ENCODE measurements at places on chromosomes 6 and 20.

GRCh38 chr6:68256391-68256790 is 378.7 kb upstream of the ADGRB3 start:
- no peaks in the 10 kb centered on the region for H3K4me1 ChIP-seq
- DNase-seq: no peak
- no peaks in the 10 kb centered on the region for H3K27me3 ChIP-seq
- no peak overlapping the region for H3K4me3 ChIP-seq
- no peaks in the 10 kb centered on the region for H3K36me3 ChIP-seq

DNA sequence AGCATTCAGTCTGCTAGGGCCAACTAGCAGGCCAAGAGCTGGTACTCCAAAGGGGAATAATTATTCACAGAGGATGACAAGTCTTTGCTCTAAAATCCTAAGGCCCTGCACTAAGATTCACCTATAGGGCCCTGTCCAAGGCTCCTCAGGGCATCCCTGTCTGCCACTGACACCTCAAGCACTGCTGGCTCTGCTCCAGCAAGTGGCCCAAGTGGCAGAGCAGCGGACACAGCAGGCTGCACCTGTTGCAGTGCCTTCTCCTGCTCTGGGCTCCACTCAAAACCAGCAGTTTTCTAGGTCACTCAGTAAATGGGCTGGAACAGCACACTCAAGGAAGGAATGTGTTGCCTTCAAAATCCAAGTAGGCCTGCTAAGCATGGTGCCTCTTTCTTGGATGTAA is 36.4 kb upstream of the SMOC2 start:
- H3K27ac ChIP-seq: no peak overlapping the region
- no peaks in the 10 kb centered on the region for H3K36me3 ChIP-seq
- no peak overlapping the region for H3K4me3 ChIP-seq
- H3K27me3 ChIP-seq: no peaks in the 10 kb centered on the region
- H3K4me1 ChIP-seq: no peaks in the 10 kb centered on the region

GRCh38 chr6:163417595-163417994 is 3.1 kb downstream of the QKI start:
- DNase-seq: no peak
- no peaks in the 10 kb centered on the region for H3K36me3 ChIP-seq
- no peak overlapping the region for H3K27ac ChIP-seq
- H3K4me1 ChIP-seq: peaks cover 40% of the 10 kb centered on the region

DNA sequence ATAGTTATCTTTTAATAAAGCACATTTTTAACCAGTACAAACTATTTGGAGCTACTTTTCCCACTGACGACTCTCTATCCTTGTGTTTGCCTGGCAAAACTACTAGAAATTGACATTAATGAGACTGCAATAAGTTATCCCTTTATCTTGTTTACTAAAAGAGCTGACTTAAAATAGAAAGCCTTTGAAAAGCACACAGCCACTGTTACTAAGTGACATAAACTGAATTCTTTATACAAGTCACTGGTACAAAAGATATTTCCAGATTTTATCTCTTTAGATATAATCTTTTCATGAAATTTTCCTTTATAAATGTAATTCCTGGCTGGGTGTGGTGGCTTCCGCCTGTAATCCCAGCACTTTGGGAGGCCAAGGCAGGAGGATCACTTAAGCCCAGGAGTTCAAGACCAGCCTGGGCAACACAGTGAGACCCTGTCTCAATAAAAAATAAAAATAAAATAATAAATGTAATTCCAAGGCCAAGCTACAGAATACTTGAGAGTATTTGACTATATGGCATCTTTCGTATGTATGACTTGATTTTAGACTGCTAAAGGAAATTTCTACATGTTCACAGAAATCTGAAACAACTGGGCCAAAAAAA is 9.5 kb downstream of the MBOAT1 start:
- H3K27ac ChIP-seq: no peak overlapping the region
- no peak overlapping the region for H3K4me3 ChIP-seq
- H3K27me3 ChIP-seq: no peaks in the 10 kb centered on the region
- no peak for DNase-seq
- peaks cover 16% of the 10 kb centered on the region for H3K36me3 ChIP-seq
- H3K4me1 ChIP-seq: peaks cover 54% of the 10 kb centered on the region

DNA sequence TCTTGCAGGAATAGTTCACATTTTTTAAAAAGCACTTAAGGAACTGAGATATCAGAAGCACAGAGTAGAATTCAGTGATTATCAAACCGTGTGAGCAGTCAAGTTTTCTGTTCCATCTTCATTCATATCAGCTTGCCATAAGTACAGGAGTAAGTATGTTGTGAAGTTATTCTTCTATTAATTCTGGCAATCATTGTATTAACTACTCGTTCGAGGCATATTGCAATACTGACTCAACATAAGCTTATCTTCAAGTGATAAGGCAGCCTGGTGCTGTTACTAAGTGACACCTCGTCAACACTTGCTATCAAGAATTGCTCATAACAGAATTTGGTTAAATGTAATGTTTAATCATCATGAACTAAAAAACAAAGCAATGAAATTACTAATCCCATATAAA is 75.7 kb upstream of the SNX9 start:
- no peak for DNase-seq
- H3K36me3 ChIP-seq: no peaks in the 10 kb centered on the region
- no peak overlapping the region for H3K27ac ChIP-seq
- H3K4me3 ChIP-seq: no peak overlapping the region
- H3K27me3 ChIP-seq: peaks cover 2% of the 10 kb centered on the region
- peaks cover 2% of the 10 kb centered on the region for H3K4me1 ChIP-seq
